ENCODE measurements at places on chromosomes 11 and 22.

- no peak for DNase-seq
Observed at GRCh38 chr11:36328966-36329673, 33.0 kb downstream of the PRR5L start.

GRCh38 chr22:20016734-20017621 lies at the start of gene ARVCF:
Gene ARVCF, minus strand, starts transcription at chr22:20016823. Its CDS starts 26,029 bp downstream, at chr22:19990794.
- peak; percentile 98 for DNase-seq

GRCh38 chr22:48975886-48976285 lies 851.8 kb downstream of the BRD1 start:
- no peak for DNase-seq

DNA sequence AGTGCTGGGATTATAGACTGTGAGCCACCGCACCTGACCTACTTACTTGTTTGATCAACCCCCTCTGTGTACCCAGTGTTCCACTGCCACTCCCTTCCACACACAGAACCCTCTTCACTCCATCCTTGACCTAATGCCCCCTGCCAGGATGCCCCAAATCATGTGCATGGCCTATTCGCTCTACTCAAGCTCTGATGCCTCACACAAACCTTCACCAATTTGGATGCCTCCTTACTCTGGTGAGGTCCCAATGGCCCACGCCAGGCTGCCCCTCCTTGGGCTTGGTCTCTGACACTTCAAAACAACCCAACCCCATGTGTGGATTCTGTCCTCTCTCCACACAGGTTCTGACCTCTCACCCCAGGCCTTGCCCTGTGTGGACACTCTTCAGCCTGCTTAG lies 9.4 kb upstream of the PSMC3 start:
- no peak for DNase-seq

DNA sequence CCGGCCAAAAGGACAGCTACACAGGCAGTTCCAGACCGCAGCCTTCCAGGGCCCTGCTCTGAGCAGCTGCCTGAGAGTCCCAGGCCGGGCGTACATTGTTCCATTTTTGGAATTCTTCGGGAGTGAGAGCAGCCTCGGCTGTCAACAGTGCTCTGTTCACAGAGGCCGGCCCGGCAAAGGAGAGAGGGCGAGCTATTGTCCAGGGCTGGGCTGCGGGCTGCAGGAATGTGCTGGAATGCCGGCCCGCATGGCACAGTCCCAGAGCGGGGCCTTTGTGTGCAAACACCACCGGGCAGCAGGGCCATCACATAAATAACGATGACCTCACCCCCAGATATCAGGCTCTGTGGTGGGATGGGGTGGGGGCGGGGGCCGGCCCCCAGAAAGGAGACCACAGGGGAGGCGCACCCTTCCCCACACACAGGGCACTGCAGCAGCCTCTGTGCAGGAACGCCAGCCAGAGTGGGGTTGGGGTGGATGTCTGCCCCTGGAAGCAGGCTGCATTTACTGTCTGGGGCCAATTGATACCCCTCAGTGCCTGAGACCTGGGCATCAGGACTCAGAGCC lies 15.8 kb downstream of the LINC01488 start:
- DNase-seq, result no peak

DNA sequence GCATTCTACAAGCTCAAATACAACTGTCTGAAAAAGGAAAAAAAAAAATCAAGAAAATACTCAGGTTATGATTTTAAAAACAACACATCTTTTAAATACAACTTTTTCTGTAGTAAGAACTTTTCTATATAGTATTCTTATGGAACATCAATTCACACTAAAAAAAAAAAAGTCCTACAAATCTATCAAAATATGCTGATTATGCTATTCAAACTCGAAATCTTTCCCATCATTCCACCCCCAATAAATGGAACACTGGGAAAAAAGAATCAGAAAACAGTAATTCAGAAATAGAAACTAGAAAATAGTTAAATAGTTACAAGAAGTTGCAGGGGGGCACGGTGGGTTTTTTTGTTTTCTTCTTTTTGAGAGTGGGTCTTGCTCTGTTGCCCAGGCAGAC lies 77.4 kb downstream of the PICALM start:
- no peak for DNase-seq

DNA sequence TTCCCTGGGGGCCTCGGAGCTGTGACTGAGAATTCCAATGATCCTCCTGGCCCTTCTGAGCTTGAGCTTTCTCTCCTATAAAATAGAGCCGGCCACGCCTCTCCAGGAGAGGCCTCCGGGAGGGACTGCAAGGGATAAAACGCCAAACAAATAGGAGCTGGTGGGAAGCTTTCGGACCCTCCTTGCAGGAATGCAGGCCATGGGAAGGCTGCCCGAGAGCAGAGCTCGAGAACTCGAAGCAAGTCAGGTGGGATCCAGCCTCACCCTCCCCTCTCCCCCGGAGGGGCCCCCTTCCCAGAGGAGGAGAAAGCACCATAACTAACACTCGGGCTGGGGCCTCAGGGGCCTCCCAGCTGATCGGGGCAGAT lies 34.6 kb downstream of the FLRT1 start:
- DNase-seq, result no peak

GRCh38 chr11:78714539-78714938 lies 139.9 kb upstream of the NARS2 start:
- no peak for DNase-seq

- DNase-seq, result no peak
Observed at GRCh38 chr11:26858098-26858497, 135.8 kb upstream of the FIBIN start.

DNA sequence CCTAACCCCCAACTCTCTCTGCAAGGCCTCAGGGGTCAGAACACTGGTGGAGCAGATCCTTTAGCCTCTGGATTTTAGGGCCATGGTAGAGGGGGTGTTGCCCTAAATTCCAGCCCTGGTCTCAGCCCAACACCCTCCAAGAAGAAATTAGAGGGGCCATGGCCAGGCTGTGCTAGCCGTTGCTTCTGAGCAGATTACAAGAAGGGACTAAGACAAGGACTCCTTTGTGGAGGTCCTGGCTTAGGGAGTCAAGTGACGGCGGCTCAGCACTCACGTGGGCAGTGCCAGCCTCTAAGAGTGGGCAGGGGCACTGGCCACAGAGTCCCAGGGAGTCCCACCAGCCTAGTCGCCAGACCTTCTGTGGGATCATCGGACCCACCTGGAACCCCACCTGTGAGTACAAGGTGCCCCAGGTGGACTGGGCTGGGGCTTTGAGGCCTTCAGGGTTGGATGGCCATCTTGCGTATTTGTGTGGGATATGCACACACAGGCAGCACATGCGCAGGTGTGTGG lies at the start of gene BEST1:
TSS of gene BEST1 (plus strand) at position 317 of the 513 bp plus-strand sequence. CDS start 1,456 bp downstream, outside the sequence.
- no peak for DNase-seq
